ENCODE measurements at places on chromosomes 4 and X. TPM values are rescaled to one million over a fixed set of nuclear protein-coding genes. Genes with fewer than 3 reads are reported as not detected.

Gene TRIM75
- total RNA-seq, result not detected

Gene F8A2
- not detected for total RNA-seq

Gene STIM2
- total RNA-seq, result 44.7 TPM

Gene ASMT
- total RNA-seq, result 2.9 TPM

Gene SH3RF1
- 1.4 TPM for total RNA-seq

Gene UBE2D3
- total RNA-seq, result 487 TPM

Gene REELD1
- 0.10 TPM for total RNA-seq

Gene TEX13D
- total RNA-seq, result 0.27 TPM

Gene GPM6B
- total RNA-seq, result not detected

Gene KLB
- not detected for total RNA-seq

Gene PRRG1
- total RNA-seq, result not detected

Gene COX7B2
- total RNA-seq, result not detected

Gene RTL9
- not detected for total RNA-seq

Gene FAM241A
- total RNA-seq, result 6.6 TPM

Gene STARD8
- 0.19 TPM for total RNA-seq

Gene GPR34
- total RNA-seq, result 1.0 TPM

Gene DSPP
- not detected for total RNA-seq

Gene KCNIP4
- not detected for total RNA-seq

Gene TET2
- total RNA-seq, result 30.8 TPM

Gene CXCL8
- 0.30 TPM for total RNA-seq

Gene F8A3
- total RNA-seq, result 10.4 TPM

Gene SOD3
- not detected for total RNA-seq

Gene FOXR2
- total RNA-seq, result not detected

Gene HCCS
- 36.4 TPM for total RNA-seq

Gene ETNPPL
- not detected for total RNA-seq

Gene FUNDC1
- total RNA-seq, result 10.5 TPM

Data from activated CD8-positive, alpha-beta memory T cell treated with anti-CD3 and anti-CD28 coated beads for 36 hours (primary cell).